ENCODE measurements at places on chromosomes 1 and 21.

- no peak for DNase-seq
Measured at GRCh38 chr1:145826030-145826429, 2.0 kb downstream of the POLR3C start.

DNA sequence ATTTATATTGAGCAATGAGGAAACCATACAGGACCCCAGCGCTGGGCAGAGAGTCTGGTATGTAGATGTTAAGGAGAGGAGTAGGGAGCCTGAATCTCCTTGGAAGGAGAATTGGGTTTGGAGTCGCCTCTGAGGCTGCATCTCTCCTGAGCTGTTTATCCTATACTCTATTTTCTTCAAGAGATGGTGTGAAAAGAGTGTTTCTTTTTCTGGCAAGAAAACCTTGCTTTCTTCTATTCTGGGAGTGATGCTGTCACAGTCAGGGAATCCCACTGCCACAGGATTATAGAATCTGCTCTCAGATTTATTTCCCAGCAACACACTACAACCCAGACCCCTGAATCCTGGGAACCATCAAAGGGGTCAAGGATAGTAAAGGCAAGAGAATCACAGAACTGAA, 3.3 kb downstream of the LURAP1 start:
- DNase-seq, result no peak

GRCh38 chr21:31872072-31872451, 758 bp upstream of the HUNK start:
- no peak for DNase-seq

DNA sequence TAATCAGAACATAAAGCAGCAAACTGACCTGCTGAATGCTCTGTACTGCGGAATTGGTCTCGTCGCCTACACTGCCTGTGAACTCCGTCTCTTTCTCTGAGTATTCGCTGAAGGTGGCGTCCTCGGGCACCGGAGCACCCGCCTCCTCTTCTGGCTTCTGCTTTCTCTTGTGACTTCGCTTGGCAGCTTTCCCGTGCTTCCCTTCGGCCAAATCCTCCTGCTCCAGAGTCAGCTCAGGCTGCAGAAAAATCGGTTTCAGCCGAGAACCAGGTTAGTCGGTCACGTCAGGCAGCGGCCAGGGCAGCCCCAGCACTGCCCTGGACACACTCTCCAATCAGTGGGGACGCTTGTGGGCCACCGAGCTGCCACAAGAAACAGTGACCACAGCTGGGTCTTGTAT, 35.8 kb upstream of the RIPK4 start:
- no peak for DNase-seq

GRCh38 chr1:63320022-63320721, 2.2 kb upstream of the FOXD3 start:
- DNase-seq, result peak; percentile 60
